ENCODE measurements at places on chromosomes 12 and 14.

GRCh38 chr12:99004799-99005466 lies 359.8 kb downstream of the APAF1 start:
- DNase-seq, result no peak

- DNase-seq, result no peak
Observed at GRCh38 chr12:76560086-76560491, 518 bp upstream of the OSBPL8 start.

GRCh38 chr14:64971943-64972791 lies at the start of gene RAB15:
Gene RAB15 (minus strand): TSS chr14:64972336. CDS start chr14:64972076, 260 bp downstream.
- peak; percentile 24 for DNase-seq

GRCh38 chr12:47548401-47548800 lies 157.4 kb downstream of the RPAP3 start:
- DNase-seq, result no peak

- no peak for DNase-seq
Observed at GRCh38 chr12:131916306-131917138, 12.6 kb upstream of the PUS1 start.

DNA sequence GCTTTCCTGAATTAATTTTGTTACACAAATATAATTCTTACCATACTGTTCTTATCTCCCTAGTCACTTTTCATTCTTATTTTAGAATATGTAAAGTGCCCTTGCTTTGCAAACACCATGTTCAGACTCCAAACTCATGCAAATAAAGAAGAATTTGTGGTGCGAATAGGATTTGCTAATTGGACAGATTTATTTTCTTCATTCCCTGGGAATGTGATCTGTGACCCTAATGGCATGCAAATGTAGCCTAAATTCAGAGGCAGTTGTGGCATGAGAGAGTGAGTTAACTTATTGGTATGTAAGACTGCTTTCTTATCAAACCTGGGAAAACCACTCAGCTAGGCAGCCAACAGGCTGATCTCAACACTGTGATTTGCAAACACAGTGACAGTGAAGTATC lies 10.0 kb downstream of the CAPZA3 start:
- DNase-seq, result no peak

DNA sequence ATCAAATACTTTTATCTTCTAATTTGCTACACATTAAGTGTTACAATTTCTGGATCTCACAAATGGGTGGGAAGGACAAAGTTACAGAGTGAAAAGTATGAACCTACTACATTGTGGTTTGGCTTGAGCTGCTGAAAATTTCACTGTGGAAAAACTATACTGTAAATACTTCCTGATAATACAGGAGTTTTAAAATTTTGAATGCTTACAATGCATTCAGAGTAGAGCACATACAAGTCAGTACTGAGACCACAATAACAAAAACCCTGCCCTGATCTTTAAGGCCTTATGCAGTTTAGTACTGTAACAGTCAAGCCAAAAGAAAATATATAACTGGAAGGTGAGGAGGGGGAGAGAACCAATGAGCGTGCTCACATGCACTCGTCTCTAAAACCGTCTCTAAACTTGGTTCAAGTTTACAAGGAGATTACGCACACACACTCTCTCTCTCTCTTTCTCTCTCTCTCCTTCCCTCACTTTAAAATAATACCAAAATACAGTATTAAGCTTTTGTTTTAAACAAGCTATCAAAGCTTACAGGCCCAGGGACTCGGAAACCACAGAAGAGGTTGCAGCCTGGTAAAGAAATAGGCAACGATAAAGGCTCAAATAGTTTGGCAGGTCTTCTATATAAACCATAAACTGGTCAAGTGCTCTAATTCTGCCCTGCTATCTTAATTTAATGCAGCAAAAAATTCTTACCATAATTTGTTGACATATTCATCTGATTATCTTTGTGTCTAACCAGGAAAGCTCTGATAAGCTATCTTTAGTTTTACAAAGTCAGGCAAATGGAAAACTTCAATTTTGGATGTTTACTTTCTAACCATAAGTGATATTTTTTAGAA lies 58.0 kb downstream of the ATF7 start:
- DNase-seq, result no peak

GRCh38 chr14:32341947-32342846 lies 13.1 kb downstream of the AKAP6 start:
- no peak for DNase-seq

GRCh38 chr12:131102991-131103668 lies 149.4 kb downstream of the ADGRD1 start:
- DNase-seq, result no peak

GRCh38 chr12:75478116-75478794 lies 2.3 kb upstream of the GLIPR1 start:
- DNase-seq, result peak; percentile 23

DNA sequence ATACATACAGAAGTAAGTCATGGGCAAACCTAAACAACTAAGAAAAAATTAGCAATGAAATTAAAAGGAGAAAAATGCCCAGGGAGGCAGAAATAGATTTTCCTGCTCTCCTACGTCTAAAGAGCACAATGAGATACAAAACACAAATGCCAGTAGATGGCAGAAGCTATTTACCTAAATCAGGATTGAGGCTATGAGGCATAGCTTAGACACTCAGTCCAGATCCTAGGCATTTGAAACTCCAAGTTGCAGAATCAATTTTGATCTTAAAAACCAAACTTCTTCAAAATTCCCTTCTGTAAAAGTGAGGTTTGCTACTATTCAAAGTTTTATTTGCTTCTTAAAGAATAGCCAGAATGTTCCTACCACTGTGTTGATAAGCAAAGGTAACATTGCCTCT lies 368.6 kb downstream of the DAD1 start:
- DNase-seq, result no peak

GRCh38 chr12:112179916-112180315 lies 54.6 kb downstream of the TRAFD1 start:
- DNase-seq, result no peak

GRCh38 chr12:112749081-112749480 lies 42.5 kb upstream of the RPH3A start:
- DNase-seq, result no peak

DNA sequence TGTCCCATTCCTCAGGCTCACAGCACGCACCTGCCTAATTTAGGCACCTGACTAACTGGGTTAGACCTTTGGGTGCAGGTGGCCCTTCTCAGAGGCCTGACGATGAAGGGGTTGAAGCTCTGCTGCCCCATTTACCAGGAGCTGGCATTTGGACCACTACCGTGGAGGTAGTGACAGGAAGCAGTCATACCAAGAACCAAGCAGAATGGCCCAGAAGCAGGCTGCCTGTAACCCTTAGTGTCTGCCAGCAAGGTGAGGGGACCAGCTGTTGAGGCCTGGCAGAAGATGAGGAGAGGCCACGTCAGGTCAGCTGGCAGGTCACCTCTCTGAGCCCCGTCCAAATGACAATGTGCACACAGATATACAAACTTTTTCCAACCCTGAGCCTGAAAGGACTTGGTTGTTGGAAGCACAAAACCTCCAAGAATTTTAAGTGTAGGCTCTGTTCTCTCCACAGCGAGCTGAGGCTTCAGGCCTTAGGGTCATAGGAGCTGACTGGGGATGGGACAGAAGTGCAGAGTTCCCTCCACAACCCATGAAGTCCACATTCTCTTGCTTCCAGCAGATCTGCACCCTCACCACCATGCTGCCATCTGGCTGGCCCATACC lies 23.1 kb downstream of the VASH1 start:
- no peak for DNase-seq

DNA sequence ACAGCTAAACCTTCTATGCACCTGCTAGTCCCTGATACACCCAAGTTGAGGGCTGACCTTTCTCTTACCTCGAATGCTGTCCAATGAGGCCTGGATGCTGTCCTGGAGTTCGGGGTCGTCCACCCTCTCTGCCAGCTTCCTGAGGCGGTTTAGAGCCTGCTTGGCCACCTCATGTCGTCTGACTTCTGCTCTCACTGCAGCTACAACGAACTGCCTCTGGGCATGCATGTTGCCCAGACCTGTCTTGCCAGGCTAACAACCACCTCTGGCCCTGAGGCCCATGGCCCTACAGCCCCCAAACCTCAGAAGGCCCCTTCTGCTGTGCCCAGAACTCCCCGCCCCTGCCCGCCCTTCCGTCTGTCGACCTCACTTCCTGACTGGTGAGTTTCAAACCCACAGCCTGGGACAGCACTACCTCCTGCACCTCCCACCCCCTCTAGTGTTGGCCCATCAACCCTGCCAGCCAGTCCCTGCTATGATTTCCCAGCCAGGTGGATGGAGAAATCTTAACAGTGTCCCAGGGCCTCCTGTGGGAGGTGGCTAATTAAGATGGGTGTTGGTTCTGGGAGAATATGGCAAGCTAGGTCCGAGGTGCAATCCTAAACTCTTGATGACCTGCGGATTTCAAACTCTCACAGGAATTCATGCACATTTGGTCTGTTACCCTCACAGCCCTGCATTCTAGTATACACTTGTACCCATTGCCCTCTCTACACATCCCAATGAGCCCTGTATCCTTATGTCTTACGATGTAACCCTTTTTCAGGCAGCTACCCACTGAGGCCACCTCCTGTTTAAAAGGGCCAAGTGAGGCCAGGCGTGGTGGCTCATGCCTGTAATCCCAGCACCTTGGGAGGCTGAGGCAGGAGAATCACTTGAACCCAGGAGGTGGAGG lies 2.7 kb upstream of the TSPAN31 start:
- DNase-seq, result peak; percentile 79

DNA sequence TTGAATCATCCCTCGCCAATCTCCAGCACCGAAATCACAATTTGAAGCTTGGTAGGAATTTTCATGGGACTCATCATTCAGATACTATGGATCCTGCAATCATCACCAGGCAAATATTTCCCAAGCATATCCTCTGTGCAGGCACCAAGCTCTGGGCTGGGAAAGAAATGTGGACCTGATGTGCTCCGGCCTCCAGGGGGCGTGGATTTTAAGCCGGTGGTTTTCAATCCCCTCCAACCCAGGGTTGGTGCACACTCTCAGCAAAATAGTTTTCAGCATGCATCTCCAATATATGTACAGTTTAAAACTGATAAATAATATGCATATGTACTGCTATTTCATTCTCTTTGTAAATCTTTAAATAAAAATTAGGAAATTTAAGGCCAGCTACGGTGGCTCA lies 98.9 kb downstream of the RBM19 start:
- DNase-seq, result no peak

- DNase-seq, result no peak
Observed at GRCh38 chr14:77099425-77100167, 1.5 kb downstream of the CIPC start.

DNA sequence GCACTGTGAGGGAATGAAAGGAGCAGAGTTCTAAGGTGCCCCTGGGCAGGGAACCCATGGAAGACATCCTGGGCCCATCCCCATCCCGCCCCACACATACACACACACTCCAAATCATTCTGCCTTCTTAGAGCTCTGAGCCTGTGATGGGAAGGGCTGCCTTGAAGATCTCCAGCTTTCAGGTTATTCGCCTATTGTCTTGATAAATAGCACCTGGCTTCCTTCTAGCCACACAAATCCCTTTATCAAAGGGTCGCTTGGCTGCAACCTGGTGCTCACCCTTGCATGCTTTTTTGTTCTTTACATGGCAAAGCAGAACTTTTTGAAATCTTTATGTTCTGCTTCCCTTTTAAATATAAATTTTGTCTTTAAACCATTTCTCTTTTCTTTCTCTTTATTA lies 112.2 kb upstream of the TMTC1 start:
- no peak for DNase-seq

GRCh38 chr12:106071686-106072085 lies 67.1 kb downstream of the NUAK1 start:
- no peak for DNase-seq

- no peak for DNase-seq
Observed at GRCh38 chr14:58571769-58572472, 65.8 kb upstream of the DACT1 start.

DNA sequence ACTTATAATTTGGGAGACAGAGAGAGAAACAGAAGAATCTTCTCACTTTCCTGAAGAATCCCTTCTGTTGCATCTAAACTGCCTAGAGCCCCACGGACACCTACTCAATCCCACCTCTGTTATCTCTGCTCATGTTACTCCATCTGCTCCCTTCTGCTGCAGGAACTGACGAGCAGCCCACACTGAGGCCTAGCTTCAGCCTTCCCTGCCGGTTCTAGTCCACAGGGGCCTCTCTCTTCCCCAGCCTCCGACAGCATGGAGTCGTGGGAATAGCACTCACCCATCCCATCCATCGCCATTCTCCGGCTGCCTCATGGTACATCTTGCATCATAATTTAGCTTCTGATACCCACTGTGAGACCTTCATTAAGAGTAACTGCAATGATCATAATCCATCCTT lies 4.0 kb downstream of the RAB15 start:
- no peak for DNase-seq

Data from activated gamma-delta T cell treated with Interleukin-2 at 50 U/mL for 16 hours (primary cell).